Foreskin melanocyte (primary cell): ENCODE measurements at places on chromosomes 4 and X.

DNA sequence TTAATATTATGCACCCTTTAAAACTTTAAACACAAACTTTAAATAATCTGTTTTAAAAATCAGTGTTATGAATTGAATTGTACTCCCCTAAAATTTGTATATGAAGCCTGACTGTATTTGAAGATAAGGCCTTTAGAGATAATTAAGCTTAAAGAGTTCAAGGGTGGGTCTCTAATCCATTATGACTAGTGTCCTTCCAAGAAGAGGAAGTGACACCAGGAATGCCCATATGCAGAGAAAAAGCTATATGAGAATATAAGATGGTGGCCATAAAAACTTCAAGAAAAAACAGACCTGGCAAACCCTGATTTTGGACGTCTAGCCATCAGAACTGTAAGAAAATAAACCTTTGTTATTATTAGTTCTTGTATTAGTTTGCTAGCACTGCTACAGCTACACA is 29.0 kb downstream of the UGT2A2 start:
- DNase-seq: no peak

GRCh38 chr4:735583-735982 is 30.0 kb downstream of the PCGF3 start:
- no peak for DNase-seq

GRCh38 chr4:82864336-82864979 is 26.5 kb downstream of the SEC31A start:
- no peak for DNase-seq

DNA sequence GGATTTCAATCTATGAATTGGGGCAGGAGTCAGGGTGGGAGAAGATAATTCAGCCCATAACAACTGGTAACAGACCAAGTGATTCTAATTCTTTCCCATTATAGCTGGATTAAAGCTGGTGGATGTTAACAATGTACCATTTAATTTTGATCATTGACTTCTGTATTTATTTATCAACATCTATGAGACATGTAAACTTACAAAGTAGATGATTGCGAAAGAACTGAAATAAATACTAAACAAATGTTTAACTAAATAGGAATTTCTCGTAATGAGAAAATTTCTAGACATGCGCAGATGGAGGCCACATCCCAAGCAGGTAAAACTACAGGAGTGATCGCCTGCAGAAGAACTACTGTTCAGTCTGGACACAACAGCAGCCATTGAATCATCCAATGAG is 107.1 kb downstream of the NR3C2 start:
- DNase-seq: no peak

DNA sequence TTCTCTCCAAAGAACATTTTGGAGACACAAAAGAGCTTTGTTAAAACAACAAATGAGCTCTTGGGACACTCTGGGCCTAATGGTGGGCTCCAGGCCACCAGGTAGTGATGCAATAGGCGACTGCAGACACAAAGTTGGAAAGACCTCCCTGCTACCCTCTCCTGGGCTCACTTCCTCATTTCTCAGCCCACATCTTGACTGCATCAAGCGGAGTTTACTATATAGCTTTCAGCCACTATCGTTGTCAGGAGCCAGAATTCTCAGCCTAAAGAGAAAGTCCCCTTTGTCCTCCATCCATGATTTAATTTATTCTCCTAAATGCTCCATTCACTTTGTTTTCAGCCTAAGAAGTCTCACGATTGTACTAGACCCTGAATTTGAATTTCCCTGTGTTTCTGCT is 114.9 kb downstream of the EFHC2 start:
- DNase-seq: no peak

- DNase-seq: no peak
Observed at GRCh38 chrX:100928660-100929613, at the start of gene XKRX. XKRX (minus strand) TSS chrX:100928917; CDS start chrX:100928304, 613 bp downstream.

DNA sequence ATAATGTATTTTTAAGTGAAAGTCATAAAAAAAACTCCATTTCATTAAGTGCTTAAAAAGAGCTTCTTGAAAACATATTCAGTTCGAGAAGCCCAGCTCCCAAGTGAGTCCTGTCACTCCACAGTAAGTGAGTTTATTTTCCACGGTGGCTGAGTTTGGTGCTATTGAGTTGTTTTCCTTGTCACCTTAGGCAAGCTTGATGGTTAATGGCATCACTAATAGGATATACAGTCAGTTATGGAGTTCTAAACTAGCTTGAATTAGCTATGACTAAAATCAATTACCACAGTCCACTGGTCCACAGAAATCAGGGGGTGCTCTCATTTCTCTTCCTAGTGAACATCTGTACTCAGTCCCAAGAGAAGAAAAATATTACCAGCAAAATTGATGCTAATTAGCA is 1526.2 kb upstream of the IGFBP7 start:
- DNase-seq: no peak

DNA sequence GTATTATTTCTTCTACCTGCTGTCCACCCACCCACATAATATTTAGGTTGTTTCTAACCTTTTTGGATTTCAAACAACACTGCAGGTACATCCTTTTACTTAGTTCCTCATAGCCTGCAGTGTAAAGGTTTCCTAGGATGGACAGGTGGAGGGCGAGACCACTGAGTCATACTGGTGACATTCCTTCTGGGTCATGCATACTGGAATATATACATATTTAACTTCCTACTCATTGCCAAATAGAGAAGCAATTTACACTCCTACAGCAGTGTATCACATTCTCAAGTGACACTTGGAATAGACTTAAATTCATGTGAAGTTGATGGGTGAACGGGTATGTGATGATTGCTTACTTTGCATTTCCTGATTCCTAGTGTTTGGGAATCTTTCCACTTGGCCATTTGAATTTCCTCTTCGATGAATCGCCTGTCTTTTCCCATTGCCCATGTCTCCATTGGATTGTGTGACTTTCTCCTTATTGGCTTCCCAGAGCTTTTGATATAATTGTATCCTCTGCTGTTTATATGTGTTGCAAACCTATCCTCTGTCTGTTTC is 8.2 kb upstream of the PPP2R2C start:
- no peak for DNase-seq

- no peak for DNase-seq
Observed at GRCh38 chr4:184949020-184949419, 69.3 kb upstream of the HELT start.

DNA sequence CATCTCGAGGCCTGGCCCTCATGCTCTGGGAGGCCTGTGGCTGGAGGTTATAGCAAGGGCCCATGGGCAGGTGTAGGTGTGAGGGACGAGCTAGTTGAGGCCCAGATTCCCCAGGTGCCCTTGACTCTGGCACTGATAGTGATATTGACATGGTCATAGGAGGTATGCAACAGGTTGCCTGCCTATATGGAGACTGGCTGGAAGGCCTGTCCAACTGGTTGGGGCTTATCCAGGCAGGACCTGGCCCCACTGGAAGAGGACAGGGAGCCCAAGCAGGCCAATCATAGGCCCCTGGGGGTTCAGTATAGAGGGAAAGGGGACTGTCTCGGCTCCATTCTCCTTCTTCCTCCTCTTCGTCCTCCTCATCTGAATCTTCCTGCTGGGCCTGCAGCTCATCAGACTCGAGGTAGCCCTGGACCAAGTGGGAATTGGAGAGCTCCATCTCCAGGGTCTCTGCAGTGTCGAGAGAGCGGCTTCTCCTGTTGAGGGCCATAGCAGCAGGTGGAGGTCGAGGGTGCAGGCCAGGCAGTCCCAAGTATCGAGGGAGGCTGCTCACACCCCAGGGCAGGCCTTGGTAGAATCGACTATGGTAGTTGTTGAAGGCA is 15.3 kb downstream of the AMER1 start:
- no peak for DNase-seq

- no peak for DNase-seq
Observed at GRCh38 chr4:18422685-18423084, 401.1 kb upstream of the LCORL start.

GRCh38 chrX:129642641-129643040 is 12.1 kb downstream of the APLN start:
- no peak for DNase-seq

GRCh38 chr4:41215969-41216293 is 1.6 kb upstream of the APBB2 start:
- no peak for DNase-seq

- no peak for DNase-seq
Observed at GRCh38 chrX:150845091-150845490, 53.4 kb downstream of the CD99L2 start.

DNA sequence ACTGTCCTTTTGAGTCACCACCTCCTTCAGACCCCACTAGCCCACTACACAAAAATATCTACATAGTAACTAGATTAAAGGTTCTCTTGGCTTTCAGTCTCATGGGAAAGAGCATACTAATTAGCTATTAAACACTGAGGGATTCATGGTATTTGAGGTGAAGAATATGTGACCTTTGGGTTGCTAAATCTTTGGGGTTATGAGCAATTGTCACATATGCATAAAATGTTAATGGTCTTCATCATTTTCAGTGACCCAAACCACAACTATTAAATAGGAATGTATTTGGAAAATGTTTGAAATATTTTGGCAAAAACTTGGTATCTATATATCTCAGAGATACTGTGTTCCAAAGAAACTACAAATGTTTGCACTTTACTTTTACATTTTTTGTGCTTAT is 365.1 kb downstream of the MAGEB5 start:
- no peak for DNase-seq

DNA sequence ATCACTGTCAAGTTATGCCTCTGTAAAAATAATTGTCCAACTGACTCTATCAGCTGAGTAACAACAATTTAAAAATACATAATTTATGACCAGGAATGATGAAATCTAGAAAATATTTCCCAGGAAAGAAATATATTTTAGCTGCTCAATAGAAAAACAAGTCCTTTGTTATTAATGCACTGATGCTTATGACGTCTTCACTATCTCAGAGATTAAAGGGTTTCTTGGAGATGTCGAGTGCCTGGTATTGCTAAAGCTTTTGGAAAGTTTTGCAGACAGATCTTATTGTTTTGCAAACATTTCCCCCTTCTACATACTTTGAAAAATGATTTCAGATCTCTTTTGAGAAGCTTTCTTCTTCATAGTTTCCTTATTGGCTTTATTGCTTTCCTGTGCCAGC is 154.6 kb upstream of the RPS6KA3 start:
- no peak for DNase-seq

- DNase-seq: peak; percentile 60
Observed at GRCh38 chrX:21940356-21940829, at the start of gene SMS. SMS (plus strand) TSS chrX:21940709; CDS start chrX:21940825, 116 bp downstream.

- DNase-seq: no peak
Observed at GRCh38 chr4:87258677-87259076, 38.3 kb upstream of the KLHL8 start.

DNA sequence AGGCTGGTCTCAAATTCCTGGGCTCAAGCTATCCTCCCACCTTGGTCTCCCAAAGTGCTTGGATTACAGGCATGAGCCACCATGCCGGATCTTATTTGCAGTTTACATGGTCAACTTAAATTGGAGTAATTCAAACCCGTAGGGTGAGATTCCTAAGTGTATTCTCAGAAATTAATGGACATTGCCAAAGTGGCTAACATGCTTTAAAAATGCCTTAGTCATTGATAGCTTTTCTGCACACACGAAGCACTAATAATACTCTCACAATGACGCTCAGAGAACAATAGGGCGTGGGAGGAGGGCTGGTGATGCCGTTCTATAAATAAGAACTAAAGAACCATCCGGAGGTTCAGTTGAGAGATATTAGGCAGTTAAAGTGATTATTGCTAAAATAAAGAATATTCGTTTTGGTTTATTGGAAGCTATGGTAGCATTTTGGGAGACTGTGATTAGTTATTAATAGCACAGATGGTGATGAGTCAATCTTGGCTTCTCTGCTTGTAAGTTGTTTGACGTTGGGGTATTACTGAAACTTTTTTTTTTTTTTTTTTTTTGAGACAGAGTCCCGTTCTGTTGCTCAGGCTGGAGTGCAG is 79.1 kb downstream of the TRAPPC11 start:
- no peak for DNase-seq

- peak; percentile 45 for DNase-seq
Observed at GRCh38 chrX:68832101-68832416, 3.2 kb downstream of the EFNB1 start.

GRCh38 chr4:179605196-179605595 is 2163.0 kb upstream of the AGA start:
- no peak for DNase-seq

- no peak for DNase-seq
Observed at GRCh38 chr4:16224264-16225166, 1.8 kb downstream of the TAPT1 start.

- DNase-seq: no peak
Observed at GRCh38 chr4:53744446-53745160, 153.3 kb upstream of the LNX1 start.

DNA sequence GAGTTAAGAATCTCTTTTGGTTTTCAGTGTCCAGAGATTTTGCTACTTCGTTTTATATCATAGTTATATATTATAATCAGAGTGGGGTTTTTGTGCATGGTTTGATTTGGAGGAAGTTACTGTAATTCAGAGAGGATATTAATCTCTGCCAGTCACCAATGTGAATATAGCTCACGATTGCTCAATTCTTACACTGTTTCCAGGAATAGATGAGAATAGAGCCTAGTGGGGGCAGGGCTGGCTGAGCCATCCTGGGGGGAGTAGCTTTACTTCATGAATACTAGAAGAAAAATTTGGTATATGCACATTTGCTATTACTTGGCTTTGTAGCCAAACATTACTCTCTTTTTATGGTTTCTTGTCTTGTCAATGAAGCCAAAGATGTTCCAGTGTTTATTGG is 60.9 kb upstream of the TRPC3 start:
- no peak for DNase-seq

DNA sequence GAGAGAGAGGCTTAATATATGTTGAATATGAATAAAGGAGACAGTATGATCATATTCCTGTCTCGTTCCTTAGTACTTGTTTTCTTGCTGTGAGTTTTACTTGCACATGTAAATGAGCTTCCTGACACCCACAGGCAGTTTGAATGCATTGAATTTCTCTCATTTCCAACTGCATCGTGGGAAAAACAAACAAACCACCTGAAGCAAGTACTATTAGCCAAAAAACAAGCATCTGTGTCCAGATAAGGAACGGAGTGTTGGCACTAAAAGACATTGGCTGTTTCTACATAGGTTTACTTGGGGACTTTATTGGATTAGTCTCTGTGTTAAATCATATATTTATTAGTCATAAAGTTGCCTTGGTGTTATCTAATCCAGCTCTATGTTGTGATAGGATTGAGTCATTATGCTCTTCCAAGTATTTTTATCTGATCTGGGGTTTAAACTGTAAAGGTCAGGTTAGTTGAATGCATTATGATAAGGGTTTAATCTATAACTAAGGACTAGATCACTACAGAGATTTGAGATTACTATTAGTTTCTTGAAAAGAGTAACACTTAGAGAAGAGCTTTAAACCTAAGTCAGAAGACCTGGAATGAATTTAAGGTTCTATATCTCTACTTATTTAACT is 339.0 kb upstream of the SPANXN4 start:
- no peak for DNase-seq
